Activated T-cell treated with anti-CD3 and anti-CD28 coated beads for 1 hour (primary cell): ENCODE measurements at places on chromosomes 4 and X.

GRCh38 chr4:77443941-77444340, 161.7 kb upstream of the CXCL13 start:
- no peak for DNase-seq

DNA sequence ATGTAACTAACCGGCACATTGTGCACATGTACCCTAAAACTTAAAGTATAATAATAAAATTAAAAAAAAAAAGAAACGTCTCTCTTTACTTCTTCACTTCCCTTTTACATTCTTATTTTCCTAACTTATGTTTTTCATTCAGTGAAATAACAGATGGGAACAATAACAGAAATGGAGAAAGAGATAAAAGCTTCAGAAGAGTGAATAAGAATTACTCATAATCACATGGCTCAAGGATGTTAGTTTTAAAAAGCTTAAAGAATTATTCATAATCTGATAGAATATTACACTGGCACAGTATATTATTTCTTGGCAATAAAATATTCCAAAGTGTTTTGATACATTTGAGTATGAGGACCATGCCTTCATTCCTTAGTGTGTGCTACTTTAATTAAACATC, 175.6 kb downstream of the COL25A1 start:
- no peak for DNase-seq

DNA sequence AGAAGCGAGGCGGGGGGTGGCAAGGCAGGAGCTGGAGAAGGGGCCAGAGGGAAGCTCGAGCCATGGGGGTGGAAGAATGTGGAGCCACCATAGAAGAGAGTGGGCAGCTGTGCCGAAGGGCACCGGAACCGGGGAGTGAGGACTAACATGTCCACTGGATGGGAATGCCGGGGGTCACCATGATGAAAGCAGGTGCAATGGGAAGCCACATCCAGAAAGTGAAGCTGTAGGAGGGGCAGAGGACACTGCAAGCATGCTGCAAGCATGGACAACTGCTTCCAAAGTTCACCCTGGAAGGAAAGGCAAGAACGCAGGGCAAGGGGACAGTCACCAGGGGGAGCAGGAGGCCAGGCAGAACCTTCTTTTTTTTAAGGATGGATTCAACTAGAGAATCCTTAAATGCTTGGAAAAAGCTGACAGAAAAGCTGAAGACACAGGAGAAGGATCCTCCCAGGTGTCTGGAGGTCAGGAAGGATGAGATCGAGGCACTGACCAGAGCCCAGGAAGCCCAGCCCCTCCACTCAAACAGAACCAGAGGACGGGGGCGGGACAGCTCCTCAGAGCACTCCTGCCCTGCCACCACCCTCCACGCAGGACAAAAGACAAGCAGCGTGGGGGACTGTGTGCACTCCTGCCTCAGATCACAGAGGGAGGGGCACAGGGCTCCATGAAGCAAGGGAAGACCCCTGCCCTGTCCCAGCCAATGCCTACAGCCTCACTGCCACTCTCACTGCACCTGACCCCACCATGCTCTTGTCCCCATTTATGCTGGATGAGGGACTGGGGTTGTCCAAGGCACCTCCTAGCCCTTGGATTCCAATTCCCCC, 169.2 kb downstream of the AFAP1 start:
- DNase-seq: no peak

DNA sequence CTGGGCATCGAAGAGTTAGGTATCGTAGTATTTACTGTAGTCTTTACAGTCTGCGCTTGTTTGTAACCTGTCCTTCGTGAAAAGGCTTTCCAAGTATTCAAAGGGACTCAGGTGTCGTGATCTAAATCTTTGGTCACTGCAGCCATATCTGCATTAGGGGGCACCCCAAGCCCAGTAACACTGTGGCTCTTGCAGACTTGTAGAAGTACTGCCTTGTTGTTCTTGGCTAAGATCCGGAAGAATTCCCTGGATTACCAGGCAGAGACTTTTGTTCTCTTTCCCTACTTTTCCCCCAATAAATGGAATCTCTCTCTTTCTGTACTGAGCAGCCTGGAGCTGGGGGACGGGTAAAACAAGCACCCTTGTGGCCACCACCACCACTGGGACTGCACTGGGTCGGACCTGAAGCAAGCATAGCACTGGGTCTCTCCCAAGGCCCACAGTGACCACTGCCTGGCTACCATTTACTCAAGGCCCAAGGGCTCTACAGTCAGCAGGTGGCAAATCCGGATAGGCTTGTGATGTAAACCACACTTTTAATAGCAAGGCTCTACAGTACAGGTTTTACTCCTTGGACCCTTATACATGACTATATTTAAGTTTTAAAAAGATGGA, 12.0 kb downstream of the CXorf58 start:
- no peak for DNase-seq

- DNase-seq: no peak
These were observed 414.9 kb downstream of the CENPC start for GRCh38 chr4:67130411-67130810.

- DNase-seq: no peak
These were observed 155.6 kb downstream of the PCDH7 start for GRCh38 chr4:30875658-30876269.

DNA sequence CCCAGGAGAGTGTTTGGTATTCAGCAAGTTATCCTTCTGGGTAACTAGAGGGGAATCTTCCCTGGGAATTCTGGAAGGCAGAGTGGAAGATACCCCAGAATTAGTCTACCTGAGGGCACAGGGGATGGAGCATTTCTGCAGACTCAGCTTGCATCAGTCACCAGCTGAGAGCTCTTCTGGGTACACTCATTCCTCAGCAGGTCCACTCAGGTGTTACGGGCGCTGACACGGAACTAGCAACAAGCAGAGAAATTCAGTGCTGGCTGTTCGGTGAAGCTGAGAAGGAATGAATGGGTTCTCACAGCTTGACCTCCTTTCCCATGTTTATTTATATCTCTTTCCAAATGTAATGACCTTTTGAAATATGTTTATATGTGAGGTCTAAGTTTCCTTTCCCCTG, 106.0 kb upstream of the PNPLA4 start:
- DNase-seq: no peak

GRCh38 chr4:65668201-65669089, 1.8 kb downstream of the EPHA5 start:
- no peak for DNase-seq

DNA sequence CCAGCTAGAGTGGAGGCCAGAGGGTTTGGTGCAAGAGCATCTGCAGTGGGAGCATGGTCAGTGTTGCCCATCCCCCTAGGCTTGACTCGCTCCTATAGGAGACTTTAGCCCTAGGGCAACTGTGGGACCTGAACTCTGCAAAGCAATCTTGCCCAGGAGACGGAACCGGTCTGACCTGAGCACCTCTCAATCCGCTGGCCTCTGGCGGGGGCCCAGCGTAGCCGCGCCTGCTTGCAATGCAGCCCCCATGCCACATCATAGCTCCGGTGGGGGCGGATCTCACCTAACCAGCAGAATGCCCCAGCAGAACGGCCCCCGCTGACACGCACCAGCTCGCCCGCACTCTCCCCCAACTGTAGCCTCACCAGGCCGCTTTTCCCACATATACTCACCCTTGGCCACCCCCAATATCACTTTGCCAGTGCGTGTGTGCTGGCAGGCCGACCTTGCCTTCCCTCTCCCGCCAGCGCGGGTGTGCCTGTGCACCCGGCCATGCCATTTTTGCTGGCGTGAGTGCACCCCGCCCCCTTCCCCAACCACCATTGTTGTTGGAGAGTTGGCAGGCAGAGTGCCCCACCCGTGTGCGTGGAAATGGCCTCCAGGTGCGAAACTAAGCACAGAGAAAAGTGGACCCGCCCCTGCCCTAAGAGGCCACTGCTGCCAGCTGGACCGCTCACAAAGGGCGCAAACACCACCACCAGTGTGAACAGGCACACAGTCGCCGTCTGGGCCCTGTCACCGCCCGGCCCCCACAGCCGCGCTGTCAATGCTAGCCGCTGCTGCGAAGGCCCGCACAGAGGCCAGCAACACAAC, 5.8 kb downstream of the BEX4 start:
- DNase-seq: no peak

DNA sequence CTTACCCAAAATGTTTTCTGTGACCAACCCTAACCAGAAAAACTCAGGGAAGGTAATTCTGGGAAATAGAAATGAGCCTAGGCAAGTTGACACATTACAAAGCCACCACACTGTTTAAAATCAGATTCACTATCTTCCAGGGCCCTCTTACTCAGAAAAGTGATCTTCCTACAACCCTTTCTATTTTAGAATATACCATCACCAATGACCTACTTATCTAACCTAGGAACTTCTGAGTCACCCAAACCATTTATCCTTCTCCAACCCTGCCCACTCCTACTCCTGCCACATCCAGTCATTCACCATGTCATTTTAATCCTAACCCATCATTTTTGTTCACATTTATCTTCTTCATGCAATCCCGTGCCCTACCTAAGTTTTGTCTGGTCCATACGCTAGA, 89.9 kb downstream of the FTHL17 start:
- DNase-seq: no peak

DNA sequence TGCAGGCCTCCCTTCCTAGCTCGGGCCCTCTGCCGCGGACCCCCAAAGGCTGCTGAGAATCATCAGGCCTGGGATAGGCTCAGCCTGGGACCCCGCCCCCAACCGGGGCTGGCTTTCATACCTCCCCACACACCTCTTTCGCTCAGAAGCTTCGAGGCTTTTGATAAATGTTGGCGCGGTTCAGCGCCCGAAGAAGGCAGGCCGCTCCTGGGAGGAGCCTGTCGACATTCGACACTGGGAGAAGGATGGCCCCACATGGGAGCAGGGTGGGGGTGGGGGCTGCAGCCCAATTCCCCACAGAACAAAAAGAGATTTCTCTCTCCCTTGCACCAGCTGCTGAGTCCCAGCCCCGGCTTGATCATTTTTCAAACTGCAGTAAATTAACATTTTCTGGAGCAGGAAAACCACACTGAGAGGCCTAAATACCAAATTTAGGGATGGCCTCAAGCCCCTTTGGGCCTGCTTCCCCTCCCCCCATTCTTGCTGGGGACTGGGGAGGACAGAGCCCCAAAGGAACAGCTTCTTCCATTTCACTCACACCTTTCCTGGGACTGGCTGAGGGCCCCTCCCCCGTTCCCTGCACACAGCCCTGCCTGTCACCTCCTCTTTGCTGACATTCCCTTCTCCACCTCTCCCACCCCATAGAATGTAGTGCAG, 112.9 kb upstream of the PJA1 start:
- DNase-seq: no peak

- no peak for DNase-seq
These were observed 39.5 kb downstream of the NSD2 start for GRCh38 chr4:1910643-1911042.

GRCh38 chr4:87916626-87917025, 58.9 kb upstream of the SPP1 start:
- no peak for DNase-seq

- DNase-seq: no peak
These were observed 935.9 kb upstream of the EPHA5 start for GRCh38 chr4:66606215-66606614.

- no peak for DNase-seq
These were observed 148.7 kb upstream of the TBC1D9 start for GRCh38 chr4:140904904-140905303.

GRCh38 chrX:135114392-135114791, 5.9 kb downstream of the ETDB start:
- no peak for DNase-seq
